ENCODE measurements at places on chromosomes 7 and 10. TPM values are rescaled to one million over a fixed set of nuclear protein-coding genes. Genes with fewer than 3 reads are reported as not detected.

The INPP5F gene
- polyA plus RNA-seq: 62.5 TPM

The PIK3AP1 gene
- 5.7 TPM for polyA plus RNA-seq

The ZNF3 gene
- polyA plus RNA-seq: 54.5 TPM

The PTF1A gene
- polyA plus RNA-seq: not detected

The XPNPEP1 gene
- polyA plus RNA-seq: 83.1 TPM

The SEC61A2 gene
- polyA plus RNA-seq: 15.0 TPM

The DNAH11 gene
- 1.6 TPM for polyA plus RNA-seq

The PDZD7 gene
- polyA plus RNA-seq: 1.8 TPM

The LIPJ gene
- 0.53 TPM for polyA plus RNA-seq

The NYAP1 gene
- 1.3 TPM for polyA plus RNA-seq

The GLI3 gene
- 13.5 TPM for polyA plus RNA-seq

The C10orf105 gene
- 0.06 TPM for polyA plus RNA-seq

The GAD2 gene
- polyA plus RNA-seq: 2.8 TPM

The CPA4 gene
- polyA plus RNA-seq: 0.47 TPM

The AKR1D1 gene
- 0.13 TPM for polyA plus RNA-seq

The OR6B1 gene
- not detected for polyA plus RNA-seq

The MLXIPL gene
- polyA plus RNA-seq: 1.5 TPM

The TMEM236 gene
- polyA plus RNA-seq: 0.25 TPM

The DYNC1I1 gene
- 0.61 TPM for polyA plus RNA-seq

The PAPSS2 gene
- 44.8 TPM for polyA plus RNA-seq

The CHRM2 gene
- polyA plus RNA-seq: 3.2 TPM

The ZNF503 gene
- 50.6 TPM for polyA plus RNA-seq

The GPR26 gene
- not detected for polyA plus RNA-seq

The HOXA9 gene
- polyA plus RNA-seq: 85.6 TPM

The ZNF22 gene
- 102 TPM for polyA plus RNA-seq

The MPP7 gene
- polyA plus RNA-seq: 9.5 TPM

The TLX1 gene
- polyA plus RNA-seq: 0.07 TPM

The ZC3HAV1 gene
- 19.1 TPM for polyA plus RNA-seq

The PLXDC2 gene
- polyA plus RNA-seq: 32.4 TPM

The CALCR gene
- 1.1 TPM for polyA plus RNA-seq

The LRRD1 gene
- 0.17 TPM for polyA plus RNA-seq

The HTR5A gene
- polyA plus RNA-seq: not detected

The NPTX2 gene
- 3.0 TPM for polyA plus RNA-seq

The ZNF853 gene
- 16.8 TPM for polyA plus RNA-seq

The FAM107B gene
- polyA plus RNA-seq: 108 TPM

The SPDYE2B gene
- polyA plus RNA-seq: 1.4 TPM

The LIPK gene
- not detected for polyA plus RNA-seq

The POR gene
- polyA plus RNA-seq: 53.9 TPM

The PVRIG gene
- polyA plus RNA-seq: 2.0 TPM

The TMEM72 gene
- polyA plus RNA-seq: 62.7 TPM

The GPRIN2 gene
- polyA plus RNA-seq: 2.6 TPM

The NME8 gene
- polyA plus RNA-seq: not detected

The RFC2 gene
- 42.7 TPM for polyA plus RNA-seq

The PTEN gene
- polyA plus RNA-seq: 75.4 TPM

Data from right renal cortex interstitium (tissue), 3 donors.